IMR-90 (cell line): ENCODE measurements at places on chromosomes 2 and 18. TPM values are rescaled to one million over a fixed set of nuclear protein-coding genes. Genes with fewer than 3 reads are reported as not detected.

Gene SPATA3
- not detected in 2 replicates for total RNA-seq

Gene FZD7
- total RNA-seq, result 62.4 and 81.1 TPM in 2 replicates

GRCh38 chr2:96274355-96275056 is 8.5 kb downstream of the CIAO1 start:
- no peak overlapping the region for H3K4me3 ChIP-seq
- DNase-seq, result no peak
- no peaks in the 10 kb centered on the region for H3K27me3 ChIP-seq
- H3K27ac ChIP-seq, result peak overlapping the region; percentile 52; the same call in 1 of the 2 replicates
- peaks cover 58% of the 10 kb centered on the region for H3K36me3 ChIP-seq

Gene DOK6
- 2.7 and 3.9 TPM in 2 replicates for total RNA-seq

DNA sequence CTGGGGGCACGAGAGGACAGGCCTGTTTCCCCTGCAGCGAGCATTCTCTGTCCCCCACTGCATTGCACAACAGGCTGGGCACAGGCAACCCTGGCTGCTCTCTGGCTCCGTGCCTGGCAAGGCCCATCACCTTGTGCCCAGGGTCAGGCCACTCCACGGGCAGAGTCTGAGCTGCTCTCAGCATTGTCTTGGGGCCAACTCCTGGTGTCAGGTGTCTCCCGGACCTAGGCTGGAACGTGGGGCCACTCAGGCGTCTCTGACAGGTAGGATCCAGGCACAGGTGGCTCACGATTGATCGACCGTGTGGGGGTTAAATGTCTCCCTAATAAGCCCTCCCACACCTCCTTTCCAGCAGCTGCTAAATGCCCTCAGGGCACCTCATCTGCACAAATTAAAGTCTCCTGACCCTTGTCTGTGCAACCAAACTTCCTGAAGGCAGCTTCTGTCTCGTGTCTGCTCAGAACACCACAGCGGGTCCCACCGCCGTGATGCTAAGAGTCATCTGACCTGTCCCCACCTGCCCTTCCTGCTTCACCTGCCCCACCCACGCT is 66.6 kb upstream of the GPC1 start:
- no peak for DNase-seq
- H3K4me3 ChIP-seq, result no peak overlapping the region
- H3K4me1 ChIP-seq, result peaks cover 22% of the 10 kb centered on the region
- H3K27me3 ChIP-seq, result no peaks in the 10 kb centered on the region
- no peak overlapping the region for H3K27ac ChIP-seq

Gene AMER3
- total RNA-seq, result not detected in 2 replicates

Gene HOXD3
- total RNA-seq, result not detected in 2 replicates

GRCh38 chr2:240786355-240786841 is 33.6 kb downstream of the KIF1A start:
- no peak overlapping the region for H3K4me3 ChIP-seq
- peaks cover 3% of the 10 kb centered on the region; the same call in 1 of the 2 replicates for H3K27me3 ChIP-seq
- H3K27ac ChIP-seq, result no peak overlapping the region
- no peak for DNase-seq
- H3K36me3 ChIP-seq, result no peaks in the 10 kb centered on the region

DNA sequence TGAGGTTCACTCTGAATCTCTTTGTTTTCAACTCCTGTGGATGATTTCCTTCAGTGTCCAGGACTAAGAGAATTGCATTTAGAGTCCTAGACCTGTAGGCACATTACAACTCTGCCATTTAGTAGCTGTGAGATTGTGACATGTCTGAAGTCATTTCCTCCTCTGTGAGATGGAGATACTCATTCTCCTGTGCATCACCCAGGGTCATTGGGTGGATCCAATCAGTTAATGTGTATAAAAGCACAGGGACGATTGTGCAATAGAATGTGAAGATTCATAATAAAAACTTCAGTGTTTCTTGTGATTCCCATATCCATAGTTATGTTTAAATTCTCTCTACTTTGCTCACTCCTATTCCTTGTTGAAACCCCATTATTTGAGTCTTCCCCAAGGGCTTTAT is 113.6 kb downstream of the DIS3L2 start:
- no peaks in the 10 kb centered on the region for H3K27me3 ChIP-seq
- no peak overlapping the region for H3K4me3 ChIP-seq
- no peaks in the 10 kb centered on the region for H3K36me3 ChIP-seq
- peaks cover 5% of the 10 kb centered on the region for H3K4me1 ChIP-seq

GRCh38 chr18:51330148-51330547 is 132.7 kb upstream of the MEX3C start:
- H3K4me3 ChIP-seq, result no peak overlapping the region
- H3K4me1 ChIP-seq, result no peaks in the 10 kb centered on the region
- no peak for DNase-seq

Gene ALPI
- not detected in 2 replicates for total RNA-seq

- H3K36me3 ChIP-seq, result no peaks in the 10 kb centered on the region
- no peak overlapping the region for H3K4me3 ChIP-seq
- no peaks in the 10 kb centered on the region; the same call in 1 of the 2 replicates for H3K27me3 ChIP-seq
- H3K4me1 ChIP-seq, result peaks cover 3% of the 10 kb centered on the region; the same call in 1 of the 2 replicates
- DNase-seq, result peak; percentile 79
These were observed 31.0 kb downstream of the GKN2 start for GRCh38 chr2:68921646-68922045.

DNA sequence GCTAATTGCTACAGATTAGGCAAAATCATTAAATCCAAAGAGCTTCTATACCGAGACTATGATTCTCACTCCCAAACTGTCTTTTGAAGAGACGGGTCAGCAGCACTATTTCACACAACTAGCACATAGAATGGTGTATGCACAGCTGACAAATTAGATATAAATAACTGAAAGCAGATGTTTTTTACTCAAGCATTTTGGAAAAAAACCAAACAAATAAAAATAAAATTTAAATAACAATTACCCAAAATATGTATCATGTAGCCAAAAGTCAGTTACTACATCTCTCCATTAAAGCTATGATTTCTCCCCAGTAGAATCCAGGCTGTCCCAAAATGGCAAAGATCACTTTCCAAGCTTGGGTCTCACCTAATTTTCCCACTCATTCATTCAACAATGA is 107.9 kb downstream of the TMEM163 start:
- no peaks in the 10 kb centered on the region for H3K36me3 ChIP-seq
- H3K27ac ChIP-seq, result no peak overlapping the region
- no peaks in the 10 kb centered on the region for H3K27me3 ChIP-seq
- no peaks in the 10 kb centered on the region for H3K4me1 ChIP-seq
- DNase-seq, result no peak

GRCh38 chr2:46512185-46512584 is 32.8 kb downstream of the TMEM247 start:
- no peak overlapping the region for H3K4me3 ChIP-seq
- no peak overlapping the region for H3K27ac ChIP-seq
- H3K4me1 ChIP-seq, result no peaks in the 10 kb centered on the region
- no peaks in the 10 kb centered on the region for H3K27me3 ChIP-seq

Gene CAVIN2
- total RNA-seq, result 11.5 and 12.5 TPM in 2 replicates
